ENCODE measurements at places on chromosomes 2 and 18.

- DNase-seq, result no peak
These were observed 201.2 kb downstream of the MYCN start for GRCh38 chr2:16141641-16141921.

DNA sequence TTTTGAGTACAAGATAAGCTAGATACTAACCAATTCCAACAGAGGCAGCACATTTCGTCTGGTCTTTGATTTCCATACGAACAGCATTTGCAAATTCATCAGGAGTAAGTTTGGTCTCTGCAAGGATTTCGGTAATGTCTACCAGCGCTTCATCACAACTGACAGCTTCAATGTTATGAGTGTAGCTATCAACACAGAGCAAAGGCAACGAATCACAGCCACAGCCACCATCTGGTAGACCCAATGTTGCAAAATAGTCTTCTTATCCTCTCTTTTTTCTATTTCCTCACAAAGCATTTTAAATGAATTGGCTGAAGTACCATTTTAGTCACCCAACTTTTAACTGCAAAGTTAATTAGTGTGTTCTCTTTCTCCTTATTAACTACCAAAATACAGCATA, 68.3 kb downstream of the REV1 start:
- no peak for DNase-seq

DNA sequence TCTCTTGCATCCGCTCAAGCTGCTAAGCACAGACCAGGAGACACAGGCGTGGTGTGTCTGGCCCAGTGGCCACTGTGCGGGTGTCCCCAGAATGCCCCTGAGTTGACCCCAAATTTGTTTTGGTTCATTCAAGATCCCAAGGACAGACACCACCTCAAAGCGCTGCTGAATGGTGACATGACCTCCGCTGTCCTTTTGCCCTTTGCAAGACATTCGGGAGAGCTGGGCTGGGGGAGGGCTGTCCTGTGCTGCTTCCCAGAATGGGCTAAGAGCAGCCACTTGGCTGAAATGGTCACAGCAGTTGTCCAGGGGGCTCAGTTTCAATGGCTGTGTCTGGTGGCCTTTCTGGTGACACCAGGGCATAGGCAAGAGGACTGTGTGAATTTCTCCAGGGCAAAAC, 84.1 kb downstream of the SMIM21 start:
- no peak for DNase-seq

DNA sequence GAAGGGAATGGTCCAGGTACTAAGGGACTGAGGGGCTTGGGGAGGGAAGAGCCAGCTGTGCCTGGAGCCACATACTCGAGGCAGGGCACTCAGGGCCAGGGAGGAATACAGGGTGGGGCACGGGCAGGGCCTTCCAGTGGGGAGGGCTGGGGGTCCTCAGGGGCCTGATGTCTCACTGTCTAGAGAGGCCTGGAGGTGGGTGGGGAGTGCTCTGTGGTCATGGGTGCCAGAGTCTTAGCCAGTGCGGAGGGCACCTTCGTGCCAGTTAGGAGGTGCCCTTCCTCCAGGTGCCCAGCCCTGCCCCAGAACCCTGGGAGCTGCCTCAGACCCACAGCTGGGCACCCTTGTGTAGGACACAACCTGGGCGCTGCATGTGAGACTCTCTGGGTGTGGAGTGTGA, 81.2 kb downstream of the SMAD7 start:
- no peak for DNase-seq

DNA sequence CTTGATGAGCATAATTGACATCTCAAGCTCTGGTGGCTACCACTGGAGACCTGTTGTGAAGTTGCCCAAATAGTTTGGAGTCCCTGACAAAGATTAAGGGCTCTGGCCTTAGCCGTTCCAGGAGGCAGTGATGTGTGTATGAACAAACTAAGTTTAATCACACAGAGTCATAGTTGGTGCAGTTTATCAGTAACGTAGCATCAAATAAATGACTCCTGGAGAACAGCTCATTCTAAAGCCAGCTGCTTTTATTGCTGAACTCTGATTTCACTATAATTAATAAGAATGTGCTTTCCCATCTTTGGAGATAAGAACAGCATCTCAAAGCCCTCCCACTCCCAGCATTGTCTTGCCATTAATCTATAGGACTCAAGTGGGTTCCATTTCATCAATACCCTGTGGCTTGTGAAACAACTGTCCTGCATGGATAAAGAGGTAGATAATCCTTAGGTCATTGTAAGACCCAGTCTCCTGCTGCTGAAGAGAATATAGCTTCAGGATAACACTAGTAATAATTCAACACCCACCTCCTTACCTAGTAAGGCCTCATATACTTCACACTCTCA, 211.4 kb upstream of the THUMPD2 start:
- DNase-seq, result no peak

DNA sequence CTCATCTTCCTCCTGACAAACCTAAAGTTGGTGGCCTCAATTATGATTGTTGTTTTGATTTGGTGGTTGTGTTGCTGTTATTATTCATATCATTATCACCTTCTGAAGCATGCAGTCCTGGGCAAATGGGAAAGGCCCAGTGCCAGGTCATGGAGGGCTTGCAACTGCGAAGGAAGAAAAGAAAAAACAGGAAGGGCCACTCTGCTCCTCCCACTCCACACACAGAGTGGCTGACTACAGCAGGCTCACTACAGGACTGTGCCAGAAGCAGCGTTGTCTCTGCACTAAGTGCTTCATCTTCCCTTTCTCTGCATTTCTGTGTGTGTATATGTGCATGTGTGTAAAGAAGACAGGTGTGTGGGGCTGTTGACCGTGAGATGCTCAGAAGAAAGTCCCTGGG, 231.9 kb downstream of the ANKRD30B start:
- no peak for DNase-seq

DNA sequence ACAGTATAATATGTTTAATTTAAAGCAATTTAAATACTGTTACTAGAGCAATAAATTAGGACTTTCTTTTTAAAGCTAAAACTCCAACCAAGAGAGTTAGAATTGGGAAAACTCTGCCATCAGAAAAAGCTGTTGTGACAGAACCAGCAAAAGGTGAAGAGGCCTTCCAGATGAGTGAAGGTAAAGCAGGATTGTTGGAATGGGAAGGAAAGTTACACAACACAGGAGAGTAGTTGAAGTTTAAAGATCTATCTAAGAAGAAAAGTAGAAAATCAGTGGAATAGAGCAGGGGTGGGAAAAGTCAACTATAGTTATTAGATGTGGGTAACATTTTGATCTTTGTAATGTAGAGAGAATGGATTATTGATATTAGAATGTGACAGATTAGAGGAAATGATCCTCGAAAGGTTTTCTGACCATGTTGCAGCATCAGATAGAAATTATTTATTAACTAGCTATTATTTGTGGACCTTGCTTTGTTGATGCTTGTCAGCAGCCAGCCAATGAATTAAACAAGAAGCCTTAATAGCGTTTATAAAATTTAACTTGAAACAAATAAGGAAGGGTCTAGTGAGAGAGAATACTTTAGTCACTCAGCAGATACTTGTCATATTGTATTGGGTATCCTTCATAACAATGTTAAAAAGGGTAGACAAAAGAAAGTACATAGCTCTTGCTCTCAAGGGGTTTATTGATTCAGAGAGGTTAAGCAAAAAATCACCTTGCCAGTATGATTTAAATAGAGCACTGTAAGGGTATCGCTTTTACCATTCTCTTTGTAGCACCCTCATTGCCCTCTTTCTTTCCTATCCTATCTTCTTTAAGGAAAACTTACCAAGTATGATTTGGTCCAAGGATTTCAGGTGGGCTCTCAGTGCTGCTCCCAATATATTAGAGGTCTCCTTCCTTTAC, 24.6 kb upstream of the DYSF start:
- DNase-seq, result no peak

- no peak for DNase-seq
These were observed 1528.2 kb upstream of the SLC39A10 start for GRCh38 chr2:194128810-194129209.

GRCh38 chr2:177589186-177589585, 196.6 kb downstream of the AGPS start:
- DNase-seq, result no peak

All from cerebellar nuclear complex (tissue), 1 donor.